NCI-H2107 (cell line): ENCODE measurements at places on chromosomes 2 and 18.

GRCh38 chr2:135050684-135051083 is 1.4 kb upstream of the RAB3GAP1 start:
- DNase-seq = no peak

GRCh38 chr2:140154706-140155105 is 1374.5 kb upstream of the NXPH2 start:
- no peak for DNase-seq

- DNase-seq = no peak
Observed at GRCh38 chr18:11002796-11003195, 146.6 kb downstream of the PIEZO2 start.

- no peak for DNase-seq
Observed at GRCh38 chr2:168030862-168031624, 216.4 kb downstream of the STK39 start.

DNA sequence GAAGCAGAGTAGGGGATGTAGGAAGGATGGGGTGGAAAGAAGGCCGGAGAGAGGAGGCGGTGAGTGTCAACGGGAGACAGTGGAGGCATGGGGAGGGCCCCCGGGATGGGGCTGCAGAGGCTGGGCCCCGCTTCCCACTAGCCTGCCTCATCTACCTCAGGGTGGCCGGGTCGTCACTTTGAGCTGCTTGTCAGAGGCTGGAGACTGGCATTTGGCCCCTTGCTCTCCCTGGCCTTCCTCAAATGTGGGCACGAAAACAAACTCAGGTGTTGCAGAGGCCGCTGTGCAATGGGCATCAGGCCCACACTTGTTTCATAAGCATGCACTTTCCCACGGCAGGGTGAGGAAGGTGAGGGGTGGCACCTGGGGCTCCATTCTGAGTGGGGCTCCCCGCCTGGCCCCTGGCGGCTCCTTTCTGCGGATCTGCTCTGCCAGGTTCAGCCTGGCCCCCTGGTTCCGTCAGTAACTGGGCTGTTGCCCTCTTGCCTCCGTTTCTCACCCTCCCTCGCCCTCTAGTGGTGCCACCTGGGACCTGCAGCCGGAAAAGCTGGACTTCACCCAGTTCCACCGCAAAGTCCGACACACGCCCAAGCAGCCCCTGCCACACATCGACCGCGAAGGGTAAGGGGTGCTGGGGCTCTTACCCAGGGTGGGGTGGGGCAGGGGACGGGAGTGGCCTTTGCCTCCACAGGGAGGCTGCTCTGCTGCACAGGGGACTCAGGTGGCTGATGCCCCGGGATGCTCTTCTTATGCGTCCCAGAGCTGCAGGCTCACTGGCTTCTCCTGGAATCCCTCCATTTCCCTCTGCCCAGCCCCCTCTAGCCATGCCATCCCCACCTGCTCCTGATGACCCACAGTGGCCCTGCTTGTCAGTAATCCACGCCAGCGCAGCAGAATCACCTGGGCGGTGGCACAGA is 125.4 kb downstream of the CTIF start:
- DNase-seq = peak; percentile 30

- DNase-seq = no peak
Observed at GRCh38 chr2:22897428-22897827, 487.6 kb upstream of the KLHL29 start.

GRCh38 chr2:28340312-28341202 is 52.1 kb upstream of the FOSL2 start:
- DNase-seq = no peak

DNA sequence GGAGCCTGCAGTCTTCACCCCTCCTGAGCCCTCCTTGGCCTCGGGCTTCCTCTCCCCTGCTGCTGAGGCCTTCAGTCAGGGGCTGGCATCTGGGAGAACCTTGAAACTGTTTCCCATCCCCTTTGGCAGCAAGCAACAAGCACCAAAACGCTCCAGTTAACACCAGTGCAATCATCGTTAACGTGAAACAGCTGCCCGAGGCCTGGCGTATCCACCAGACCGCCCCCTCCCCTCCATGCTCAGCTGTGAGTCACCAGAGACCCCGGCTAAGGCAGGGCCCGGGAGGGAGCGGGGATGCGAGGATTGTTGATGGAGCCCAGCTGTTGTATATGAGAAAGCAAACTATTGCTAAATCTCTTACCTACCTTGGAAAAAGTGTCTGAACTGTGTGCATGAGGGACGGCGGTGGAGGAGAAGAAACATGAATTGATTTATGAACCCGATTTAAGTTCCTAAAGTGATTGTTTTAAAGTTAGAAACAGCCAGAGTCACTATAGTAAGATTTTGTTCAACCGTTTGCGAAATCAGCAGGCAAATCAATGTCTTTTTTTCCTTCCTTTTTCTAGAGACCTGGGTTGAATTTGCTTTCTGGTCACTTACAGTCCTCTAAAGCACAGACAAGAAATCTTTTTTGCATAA is 5.2 kb downstream of the ZFP36L2 start:
- no peak for DNase-seq

DNA sequence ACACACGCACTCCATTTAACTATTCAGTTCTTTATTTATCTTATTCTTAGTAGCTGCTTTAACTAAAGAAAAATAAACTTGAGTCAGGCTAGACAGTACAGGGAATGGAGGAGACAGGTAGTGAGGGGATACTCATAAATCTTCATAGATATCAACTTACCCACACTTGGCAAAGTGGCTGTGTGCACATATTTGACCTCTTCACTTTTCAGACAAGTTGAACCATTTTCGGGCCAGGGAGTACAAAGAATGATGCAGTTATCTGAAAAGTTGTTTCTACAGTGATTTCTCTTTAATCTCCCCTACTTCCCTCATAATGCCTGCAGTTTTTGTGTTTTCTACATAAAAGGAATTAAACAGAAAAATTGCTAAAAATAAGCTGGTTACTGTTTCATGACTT is 307.5 kb downstream of the GULP1 start:
- DNase-seq = no peak

- DNase-seq = no peak
Observed at GRCh38 chr2:10826625-10827024, 14.0 kb upstream of the PDIA6 start.

GRCh38 chr2:99572373-99573164 is 82.8 kb upstream of the REV1 start:
- peak; percentile 55 for DNase-seq

GRCh38 chr2:204129591-204130294 is 193.2 kb downstream of the ICOS start:
- DNase-seq = no peak

DNA sequence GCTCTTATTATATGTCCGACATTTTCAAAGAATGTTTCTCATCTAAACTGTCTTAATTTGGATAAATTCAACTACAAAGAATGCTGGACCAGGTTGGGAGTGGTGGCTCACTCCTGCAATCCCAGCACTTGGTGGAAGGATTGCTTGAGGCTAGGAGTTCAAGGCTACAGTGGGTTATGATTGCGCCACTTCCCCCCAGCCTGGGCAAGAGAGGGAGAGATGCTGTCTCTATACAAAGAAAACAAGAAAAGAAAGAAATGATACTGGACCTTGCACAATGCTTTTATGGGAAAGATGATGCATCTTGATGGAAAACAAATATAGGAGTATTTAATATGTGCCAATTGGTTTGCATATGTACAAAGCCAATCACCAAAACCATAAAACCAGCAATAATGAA is 296.7 kb downstream of the LPIN1 start:
- DNase-seq = no peak

DNA sequence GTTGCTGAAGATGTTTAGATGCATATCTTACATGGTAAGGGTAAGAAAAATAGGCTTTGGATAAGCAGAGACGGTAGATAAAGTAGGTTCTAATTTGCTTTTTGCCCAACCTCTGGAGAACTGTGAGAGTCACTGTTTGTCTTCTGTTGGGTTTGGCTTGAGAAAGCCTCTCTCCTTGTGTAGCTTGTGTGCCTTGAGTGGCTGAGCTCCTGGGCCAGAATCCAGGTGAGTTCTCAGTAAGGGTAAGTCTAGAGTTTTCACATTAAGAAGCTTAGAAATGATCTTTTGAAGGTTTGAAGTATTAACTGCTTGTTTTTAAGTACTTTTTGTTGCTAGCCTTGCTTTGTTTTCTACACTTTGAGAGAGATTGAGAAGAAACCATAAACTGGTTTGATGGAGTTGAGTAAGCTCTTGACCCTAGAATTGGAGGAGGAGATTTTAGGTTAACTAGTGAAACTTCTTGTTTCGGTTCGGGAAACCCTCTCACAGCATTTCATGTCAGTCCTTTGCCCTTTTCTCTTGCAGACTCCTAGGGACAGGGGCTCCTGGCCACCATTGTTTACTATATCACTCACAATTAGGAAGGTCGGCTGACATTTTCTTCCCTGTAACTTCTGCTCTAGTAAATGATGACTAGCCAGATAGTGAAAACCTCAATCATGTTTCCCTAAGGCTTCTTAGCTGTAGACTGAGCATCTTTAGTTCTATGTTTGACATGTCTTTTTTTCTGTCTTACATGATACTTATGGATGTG is 26.0 kb downstream of the MAP4K4 start:
- no peak for DNase-seq

GRCh38 chr2:15220603-15221002 is 340.5 kb downstream of the NBAS start:
- no peak for DNase-seq

GRCh38 chr18:68060871-68061270 is 544.4 kb upstream of the DSEL start:
- no peak for DNase-seq

DNA sequence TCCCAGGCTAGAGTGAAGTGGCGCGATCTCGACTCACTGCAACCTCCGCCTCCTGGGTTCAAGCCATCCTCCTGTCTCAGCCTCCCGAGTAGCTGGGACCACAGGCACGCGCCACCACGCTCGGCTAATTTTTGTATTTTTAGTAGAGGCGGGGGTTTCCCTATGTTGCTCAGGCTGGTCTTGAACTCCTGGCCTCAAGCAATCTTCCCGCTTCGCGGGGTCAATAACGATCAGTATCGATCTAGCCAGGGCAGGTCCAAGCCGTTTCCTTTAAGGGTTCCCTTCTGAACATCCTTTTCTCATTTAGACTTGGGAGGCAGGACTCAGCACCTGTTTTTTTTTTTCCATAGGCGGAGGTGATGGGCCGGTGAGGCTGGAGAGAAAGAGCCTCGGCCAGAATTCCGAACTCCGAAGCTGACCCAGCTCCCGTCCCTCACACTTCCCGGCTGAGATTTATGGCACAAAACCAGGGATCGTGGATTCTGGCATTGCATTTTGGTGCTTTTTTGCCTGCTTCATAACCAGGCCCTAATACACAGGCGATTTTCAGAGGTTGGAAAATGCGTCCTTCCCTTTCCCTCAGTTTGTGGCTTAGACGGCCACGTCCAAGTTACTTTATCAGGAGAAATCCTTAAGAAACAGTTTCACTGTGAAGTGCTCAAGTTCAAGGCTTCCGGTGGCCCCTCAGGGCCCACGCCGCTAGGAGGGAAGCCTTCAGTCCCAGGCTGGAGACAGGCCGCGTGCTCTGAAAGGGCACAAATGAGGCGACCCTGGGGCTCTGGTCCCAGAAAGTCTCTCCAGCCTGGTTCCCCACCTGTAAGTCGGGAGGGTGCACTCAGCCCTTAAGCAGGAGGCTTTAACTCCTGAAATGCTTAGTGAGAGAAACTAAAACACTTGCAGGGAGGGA is 998 bp upstream of the SLC66A3 start:
- no peak for DNase-seq

DNA sequence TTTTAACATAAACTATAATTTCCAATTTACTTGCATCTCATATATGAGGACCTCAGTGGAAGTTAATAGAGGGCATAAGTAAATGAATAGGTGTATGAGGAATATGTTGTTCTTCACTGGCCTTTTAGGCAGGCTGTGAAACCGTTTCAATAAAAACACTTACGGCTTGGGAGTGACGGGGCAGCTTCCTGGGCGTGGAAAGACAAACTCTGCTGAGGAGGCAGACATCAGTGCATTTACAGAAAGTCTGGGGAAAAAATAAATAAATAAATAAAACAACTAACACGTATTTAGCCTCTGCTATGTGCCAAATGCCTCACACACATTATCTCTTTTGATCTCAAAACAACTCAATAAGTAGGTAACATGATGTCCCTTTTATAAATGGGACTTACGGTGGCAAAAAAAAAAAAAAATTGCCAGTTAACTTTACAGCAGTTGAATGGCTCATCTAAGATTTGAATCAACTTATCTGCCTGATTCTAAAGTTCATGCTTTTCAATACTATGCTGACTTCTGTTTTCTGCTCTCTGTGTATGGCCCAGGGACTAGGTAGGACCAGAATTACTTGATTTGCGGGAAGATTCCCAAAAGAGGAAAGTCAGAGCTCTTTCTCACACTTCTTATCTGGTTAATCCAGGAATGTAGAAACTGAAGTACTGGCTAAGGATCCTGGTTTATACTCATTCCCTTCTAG is 77.5 kb upstream of the LRATD1 start:
- DNase-seq = no peak

DNA sequence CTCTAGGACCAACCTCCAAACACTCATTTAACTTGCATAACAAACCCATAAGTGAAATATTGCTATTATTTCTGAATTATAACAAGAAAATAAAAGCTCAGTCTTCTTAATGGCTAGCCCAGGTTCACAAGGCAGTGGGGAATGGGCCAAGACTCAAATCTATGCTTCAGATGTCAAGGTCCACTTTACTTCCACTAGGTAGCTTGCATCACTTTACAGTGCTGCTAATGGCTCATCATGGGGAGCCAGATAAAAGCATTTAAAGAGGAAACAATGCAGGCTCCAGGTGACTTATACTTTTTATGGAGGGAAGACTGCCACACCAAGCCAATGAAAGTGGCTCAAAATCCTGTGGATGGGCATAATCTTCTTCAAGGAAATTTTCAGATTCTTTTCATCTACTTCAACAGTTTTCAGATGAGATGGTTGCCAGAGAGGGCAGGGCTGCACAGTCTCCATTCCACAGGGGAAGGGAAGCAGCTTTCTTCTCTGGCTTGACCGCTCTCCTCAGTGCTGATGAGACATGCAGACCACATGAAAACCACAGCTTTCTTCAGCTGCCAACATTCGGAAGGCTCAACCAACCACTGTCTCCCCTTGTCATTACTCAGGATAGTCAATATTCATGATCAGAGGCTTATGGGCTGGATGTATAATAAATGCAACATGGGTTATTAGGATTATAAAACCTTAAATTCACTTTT is 361.9 kb upstream of the MEX3C start:
- no peak for DNase-seq

- DNase-seq = no peak
Observed at GRCh38 chr2:219595256-219595655, 2.4 kb upstream of the STK11IP start.

GRCh38 chr2:221958224-221958623 is 340.6 kb downstream of the PAX3 start:
- no peak for DNase-seq

GRCh38 chr2:24734741-24735140 is 58.5 kb downstream of the PTRHD1 start:
- no peak for DNase-seq

- no peak for DNase-seq
Observed at GRCh38 chr2:224104668-224105386, 65.7 kb upstream of the SERPINE2 start.

DNA sequence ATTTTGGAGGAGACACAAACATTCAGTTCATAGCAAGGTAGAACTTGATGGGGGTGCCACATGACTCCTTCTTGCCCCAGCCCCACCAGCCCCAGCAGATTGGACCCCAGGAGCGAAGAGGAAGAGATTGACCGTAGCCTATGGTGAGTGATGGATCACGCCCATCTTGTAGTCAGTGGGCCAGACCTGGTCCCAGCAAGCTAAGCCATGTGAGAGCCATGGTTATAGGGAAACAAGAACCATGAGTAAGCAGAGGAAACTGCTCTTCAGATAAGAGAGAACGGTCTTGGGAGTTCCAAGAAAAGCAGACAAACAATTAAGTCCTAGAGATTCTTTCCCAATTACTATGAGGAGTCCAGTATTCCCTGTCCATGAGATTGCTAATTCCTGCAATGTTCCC is 4.6 kb upstream of the TCF4 start:
- DNase-seq = no peak

GRCh38 chr2:95323347-95324155 is 26.4 kb downstream of the KCNIP3 start:
- DNase-seq = peak; percentile 21
